CD8-positive, alpha-beta memory T cell (primary cell): ENCODE measurements at places on chromosomes 6 and 20. TPM values are rescaled to one million over a fixed set of nuclear protein-coding genes. Genes with fewer than 3 reads are reported as not detected.
A peak's percentile ranks its signal among the peaks of the same experiment; 100 is the strongest.

GRCh38 chr6:39215640-39216158 lies 13.6 kb downstream of the KCNK5 start:
- no peak for DNase-seq

DNA sequence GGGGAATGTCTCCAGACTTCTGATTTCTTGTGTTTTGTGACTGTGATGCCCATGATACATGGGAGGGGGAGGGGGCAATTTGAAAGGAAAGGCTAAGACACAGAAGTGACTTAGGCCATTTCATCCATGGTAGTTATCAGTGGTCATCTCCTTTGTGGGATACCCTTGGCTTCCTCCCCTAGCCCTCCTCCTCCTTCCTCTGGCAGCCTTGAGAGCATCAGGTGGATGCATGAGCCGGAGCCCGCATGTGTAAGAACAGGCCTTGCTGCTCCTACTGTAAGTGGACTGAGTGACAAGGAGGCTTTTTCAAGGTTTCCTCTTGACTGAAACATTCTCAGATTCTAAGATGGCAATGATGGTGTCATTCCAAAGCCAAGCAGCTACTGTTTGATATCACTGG lies 874 bp downstream of the CD83 start:
- no peak for DNase-seq

- DNase-seq: no peak
Measured at GRCh38 chr20:33944914-33945313, 48.8 kb upstream of the RALY start.

DNA sequence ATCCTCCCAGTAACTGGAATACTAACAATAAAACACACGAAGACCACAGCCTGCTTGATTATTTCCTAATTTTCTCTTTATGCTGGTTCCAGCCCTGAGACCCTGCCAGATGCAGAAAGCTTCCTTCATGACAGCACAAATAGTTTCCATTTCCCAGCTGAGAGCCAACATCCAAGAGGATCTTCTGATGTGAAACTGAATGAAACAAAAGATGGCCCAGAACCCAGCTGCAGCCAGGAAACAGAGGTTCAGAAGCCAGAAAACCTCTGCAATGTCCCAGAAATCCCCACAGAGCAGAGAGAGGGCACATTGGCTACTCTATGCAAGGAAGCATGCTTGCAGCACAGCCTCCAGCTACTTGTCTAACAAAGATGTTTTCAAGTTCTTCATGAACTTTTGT lies 61.8 kb upstream of the PLEKHG1 start:
- no peak for DNase-seq

GRCh38 chr6:9606435-9607134 lies 808.3 kb downstream of the TFAP2A start:
- no peak for DNase-seq

- DNase-seq: no peak
Measured at GRCh38 chr6:168340819-168341218, 21.2 kb upstream of the DACT2 start.

- DNase-seq: peak; percentile 37
Measured at GRCh38 chr6:116370760-116371119, at the start of gene DSE. DSE (plus strand) TSS chr6:116370947; CDS start chr6:116399251, 28,304 bp downstream.

DNA sequence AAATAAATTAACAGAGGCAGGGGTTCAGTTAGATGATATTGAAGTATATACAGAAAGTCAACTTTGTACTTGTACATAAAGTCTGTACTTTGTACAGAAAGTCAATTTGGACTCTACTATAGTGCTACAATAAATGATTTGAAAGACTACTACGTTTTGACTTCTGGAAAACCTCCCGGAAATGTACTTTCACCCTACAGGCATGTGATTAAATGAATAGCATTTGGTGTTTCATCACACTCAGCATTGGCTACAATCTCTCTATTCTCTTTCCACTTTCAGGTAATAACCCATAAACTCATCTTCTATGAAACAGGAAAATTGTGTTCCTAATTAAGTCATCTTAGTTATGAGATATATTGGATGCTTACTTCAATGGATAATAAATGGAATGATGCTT lies 25.6 kb upstream of the MC3R start:
- DNase-seq: no peak

DNA sequence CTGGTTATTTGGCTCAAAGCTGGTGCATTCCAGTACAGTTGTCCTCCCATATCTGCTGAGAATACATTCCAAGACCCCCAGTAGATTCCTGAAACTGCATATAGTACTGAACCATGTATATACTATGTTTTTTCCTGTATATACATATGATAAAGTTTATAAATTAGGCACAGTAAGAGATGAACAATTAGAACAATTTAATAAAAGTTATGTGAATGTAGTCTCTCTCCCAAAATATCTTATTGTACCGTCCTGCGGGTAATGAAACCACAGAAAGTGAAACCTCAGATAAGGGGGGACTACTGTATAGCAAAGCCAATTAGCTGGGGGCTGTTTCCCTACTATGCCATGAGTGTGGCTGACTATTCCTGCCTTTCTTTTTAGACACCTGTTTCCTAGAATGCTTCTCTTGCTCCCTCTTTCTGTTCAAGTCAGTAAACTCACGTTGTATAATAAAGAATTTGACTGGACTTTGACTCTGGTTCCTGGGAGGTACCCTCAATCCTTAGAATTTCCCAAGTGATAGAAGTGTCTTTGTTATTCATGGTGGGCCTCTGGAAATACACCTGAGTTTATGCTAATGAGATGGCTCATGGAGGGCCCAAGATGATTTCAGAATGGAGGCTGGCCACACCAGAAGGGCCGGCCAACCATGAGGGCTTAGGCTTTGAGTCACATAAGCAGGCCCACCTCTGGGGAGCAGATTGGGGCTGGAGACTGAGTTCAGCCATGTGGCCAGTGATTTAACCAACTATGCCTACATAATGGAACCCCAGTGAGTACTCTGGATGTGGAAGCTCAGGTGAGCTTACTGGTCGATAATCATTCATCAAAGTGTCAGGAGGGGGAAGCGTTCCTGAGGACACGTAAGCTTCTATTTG lies 689 bp upstream of the BLOC1S5 start:
- no peak for DNase-seq

DNA sequence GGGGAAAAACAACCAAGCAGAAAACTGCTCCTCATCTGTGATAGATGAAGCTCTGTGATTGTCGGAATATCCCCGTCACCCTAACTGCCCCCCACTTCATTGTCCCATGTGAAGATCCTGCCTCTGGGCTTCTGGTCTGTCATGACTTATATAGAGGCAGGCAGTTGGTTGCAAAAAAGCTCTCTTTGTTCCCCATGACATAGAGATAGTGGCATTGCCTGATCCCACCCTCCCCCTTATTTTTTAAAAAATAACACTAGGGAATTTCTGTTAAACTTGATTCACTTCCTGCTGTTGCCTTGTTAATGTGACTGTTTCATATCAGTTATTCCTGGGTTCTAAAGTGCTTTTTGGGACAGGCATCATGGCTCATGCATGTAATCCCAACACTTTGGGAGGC lies 203.1 kb downstream of the JARID2 start:
- DNase-seq: no peak

- DNase-seq: no peak
Measured at GRCh38 chr20:32973077-32973717, 31.0 kb downstream of the SUN5 start.

GRCh38 chr6:136526196-136526930 lies 23.9 kb downstream of the MAP7 start:
- DNase-seq: no peak

GRCh38 chr6:118669561-118669960 lies 18.2 kb upstream of the CEP85L start:
- DNase-seq: no peak

The SIRPB1 gene
- total RNA-seq: 2.3 TPM

The KIAA0408 gene
- total RNA-seq: 11.0 TPM

The ETV7 gene
- total RNA-seq: 0.61 TPM

The BNIP5 gene
- total RNA-seq: not detected

The MSH5 gene
- total RNA-seq: 36.4 TPM

The ADGB gene
- 0.22 TPM for total RNA-seq

The FABP7 gene
- total RNA-seq: not detected

The PCED1A gene
- total RNA-seq: 30.8 TPM
